ENCODE measurements at places on chromosomes 7 and 10.

GRCh38 chr10:123463181-123463580, 203.0 kb upstream of the GPR26 start:
- no peak for DNase-seq

DNA sequence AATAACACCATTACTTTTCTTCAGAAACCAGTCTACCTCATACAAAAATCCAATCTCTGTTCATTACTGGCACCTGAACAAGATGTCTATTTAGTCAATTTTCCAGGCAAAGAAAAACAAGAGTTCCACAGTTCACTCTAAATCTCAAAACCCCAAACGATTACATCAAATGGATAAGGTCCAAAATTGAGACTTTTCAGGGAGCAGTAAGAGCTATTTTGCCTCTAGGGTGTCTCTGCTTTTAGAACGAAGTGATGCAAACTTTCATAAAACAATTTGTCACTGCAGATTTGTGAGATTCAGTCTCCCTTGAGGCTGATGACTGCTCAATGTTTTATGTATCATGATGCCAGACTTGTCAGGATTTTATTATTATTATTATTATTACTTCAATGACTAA, 937.0 kb upstream of the PHF14 start:
- no peak for DNase-seq

DNA sequence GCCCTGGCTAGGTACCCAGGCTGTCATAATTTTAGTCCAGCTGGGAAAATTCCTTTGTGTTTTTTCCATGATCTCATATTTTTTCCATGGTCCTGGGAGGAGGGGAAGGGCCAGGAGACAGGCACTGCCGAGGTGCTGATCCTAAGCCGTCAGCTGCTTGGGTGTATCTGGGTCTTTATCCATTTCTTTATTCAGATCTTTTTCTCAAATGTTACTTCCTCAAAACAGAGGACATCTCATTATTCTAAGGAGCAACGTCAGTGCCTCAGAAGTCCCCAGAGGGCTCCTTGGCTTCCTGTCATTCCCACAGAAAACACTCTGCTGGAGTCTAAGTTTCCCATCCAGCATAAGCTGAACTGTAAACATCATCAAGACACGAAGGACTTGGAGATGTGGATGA, 2.8 kb upstream of the OR6V1 start:
- peak; percentile 35 for DNase-seq

DNA sequence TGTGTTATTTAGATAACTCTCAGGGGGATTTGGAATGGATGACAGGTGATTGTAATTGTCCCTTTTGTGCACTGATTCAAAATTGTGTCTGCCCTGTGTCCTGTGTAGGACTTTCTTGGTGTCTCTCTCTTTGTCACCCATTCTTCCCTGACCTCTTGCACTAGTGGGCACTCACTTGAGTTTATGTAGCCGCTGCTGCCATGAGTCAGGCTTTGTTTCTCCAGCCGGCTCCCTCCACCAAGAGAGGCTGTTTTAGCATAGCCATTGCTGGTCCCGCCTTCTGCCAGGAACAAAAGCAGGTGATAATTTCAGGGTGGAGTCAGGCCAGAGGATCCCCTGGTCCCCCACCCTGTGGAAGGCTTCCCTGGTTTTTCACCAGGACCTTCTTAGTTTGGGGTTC, 8.4 kb downstream of the COL17A1 start:
- no peak for DNase-seq

- DNase-seq: no peak
Measured at GRCh38 chr7:157076466-157076865, 62.3 kb upstream of the UBE3C start.

DNA sequence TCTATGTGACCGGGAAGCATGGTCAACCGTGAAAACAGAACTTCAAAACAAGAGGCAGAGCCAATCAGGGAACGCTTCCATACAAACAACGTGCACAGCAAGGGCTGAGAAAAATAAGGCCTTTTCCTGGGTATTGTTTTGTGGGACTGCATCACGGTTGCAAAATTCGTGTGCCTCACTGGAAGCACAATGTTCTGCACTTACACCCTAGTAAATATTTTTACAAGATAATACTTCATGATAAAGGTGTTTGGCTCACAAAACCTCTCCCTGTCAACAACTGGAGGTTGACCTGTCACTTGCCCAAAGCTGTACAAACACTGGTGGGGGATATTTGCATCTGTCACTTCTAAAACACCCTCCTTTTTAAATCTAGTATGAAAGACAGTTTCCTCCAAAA, 37.0 kb downstream of the KLF6 start:
- DNase-seq: no peak

Measured in left ventricle myocardium superior (tissue), 1 donor.